C1 segment of cervical spinal cord (tissue), 14 donors: ENCODE measurements at places on chromosomes 6 and 20.

DNA sequence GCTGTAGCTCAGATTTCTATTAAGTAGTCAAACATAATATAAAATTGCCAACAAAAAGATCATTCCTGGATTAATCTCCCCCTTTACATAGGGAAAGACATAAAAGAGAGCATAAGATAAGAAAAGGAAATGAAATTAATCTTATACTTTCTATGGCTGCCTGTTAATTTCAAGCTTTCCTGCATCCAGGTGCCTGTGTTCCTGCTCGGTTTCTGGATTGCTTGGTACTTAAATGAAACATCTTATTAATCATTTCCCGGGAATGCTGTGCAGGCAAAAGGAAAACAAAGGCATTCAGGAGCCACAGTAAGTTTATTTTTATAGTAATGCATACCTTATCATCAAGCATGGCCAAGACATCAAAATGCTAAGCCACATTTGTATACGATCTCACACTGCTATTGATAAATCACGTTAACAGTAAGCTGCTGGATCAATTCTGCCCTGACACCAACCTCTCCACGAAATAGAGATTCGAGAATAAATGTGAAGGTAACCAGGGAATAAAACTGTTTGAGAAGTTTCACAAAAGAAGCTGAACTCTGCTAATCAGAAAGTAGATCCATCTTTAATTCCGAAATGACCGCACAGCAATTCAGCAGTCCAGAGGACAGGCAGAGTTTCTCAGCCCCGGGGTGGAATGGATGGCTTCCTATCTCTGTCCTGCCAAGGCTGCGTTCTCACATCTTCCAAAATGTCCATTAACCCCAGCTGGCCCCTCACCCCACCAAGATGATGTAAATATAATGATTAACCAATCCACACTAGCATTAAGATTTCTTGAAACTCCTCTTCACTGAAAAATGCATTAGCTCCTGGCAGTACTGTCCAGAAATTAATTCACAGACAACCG is 32.6 kb upstream of the APCDD1L start:
- no peak for DNase-seq

GRCh38 chr20:63568986-63569949 is 4.8 kb downstream of the HELZ2 start:
- no peak for DNase-seq

- no peak for DNase-seq
Measured at GRCh38 chr6:135922174-135922573, 70.7 kb downstream of the PDE7B start.

DNA sequence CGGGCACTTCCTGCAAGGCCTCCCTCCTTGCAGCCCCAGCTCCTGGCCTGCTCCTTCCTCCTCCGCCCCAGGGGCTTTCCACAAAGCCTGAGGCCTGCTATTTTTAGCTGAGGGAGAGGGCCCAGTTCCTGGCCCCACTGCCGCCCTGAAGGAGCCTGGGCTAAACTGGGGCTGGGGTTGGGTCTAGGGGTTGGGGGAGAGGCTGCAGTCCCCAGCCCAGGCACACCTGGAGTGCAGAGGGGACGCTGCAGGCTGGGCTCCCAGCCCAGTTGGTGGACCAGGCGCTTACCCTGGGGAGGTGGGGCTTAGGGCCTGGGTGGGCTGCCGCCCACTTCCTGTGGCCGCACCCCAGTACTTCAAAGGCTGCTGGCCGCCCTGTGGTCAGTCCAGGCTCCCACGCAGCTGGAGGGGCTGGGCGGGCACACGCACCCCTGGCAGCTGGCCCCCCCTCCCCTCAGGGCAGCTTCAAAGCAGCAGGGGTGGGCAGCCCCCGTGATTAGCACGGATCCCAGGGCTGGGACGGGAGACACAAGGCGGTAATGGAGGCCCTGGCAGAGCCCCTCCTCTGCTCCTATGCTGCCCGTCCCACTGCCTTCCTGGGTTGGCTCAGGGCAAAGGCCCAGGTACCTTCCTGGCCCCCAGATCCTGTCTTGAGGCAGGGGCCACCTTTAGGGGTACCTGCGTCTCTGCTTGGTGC is 7.1 kb upstream of the ABHD16B start:
- no peak for DNase-seq

DNA sequence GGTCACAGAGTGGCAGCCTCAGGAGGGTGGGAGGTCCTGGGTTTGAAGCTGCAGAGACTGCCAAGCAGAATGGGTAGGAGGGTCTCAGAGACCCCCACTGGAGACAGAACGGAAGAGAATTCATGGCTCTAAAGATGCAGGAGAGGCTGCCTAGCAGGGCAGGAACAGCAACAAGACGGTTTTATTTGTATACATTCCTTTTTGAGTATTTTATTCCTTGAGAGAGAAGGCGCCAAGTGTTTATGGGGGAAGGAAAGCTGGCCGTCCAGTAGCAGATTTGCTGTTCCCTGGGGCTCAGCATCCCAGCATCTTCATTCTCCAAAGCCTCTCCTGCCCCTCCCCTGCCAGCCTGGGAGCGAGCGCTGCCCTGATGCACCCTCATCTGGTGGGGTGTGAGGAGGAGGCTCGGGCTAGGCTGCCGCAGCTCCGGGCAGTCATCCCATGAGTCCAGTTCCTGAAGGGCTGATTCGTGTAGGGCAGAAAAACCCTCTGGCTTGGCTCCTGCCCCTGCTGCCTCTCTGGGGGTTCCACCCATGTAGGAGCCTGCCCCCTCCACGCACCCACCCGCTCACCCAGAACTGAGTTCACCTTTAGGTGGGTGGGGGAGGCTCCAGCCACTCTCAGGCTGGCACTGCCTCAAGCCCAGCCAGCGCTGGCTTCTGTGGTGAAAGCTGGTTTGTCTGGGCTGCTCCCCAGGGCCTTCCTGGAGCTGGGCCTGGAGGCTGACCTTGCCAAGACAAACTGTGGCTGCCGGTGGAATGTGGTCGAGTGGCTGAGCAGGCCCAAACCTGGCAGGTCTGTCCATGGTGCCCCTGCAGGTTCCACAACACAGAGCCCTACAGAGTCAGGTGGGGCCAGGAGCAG is 32.4 kb downstream of the CPXM1 start:
- DNase-seq: no peak
